ENCODE measurements at places on chromosomes 12 and 14.

DNA sequence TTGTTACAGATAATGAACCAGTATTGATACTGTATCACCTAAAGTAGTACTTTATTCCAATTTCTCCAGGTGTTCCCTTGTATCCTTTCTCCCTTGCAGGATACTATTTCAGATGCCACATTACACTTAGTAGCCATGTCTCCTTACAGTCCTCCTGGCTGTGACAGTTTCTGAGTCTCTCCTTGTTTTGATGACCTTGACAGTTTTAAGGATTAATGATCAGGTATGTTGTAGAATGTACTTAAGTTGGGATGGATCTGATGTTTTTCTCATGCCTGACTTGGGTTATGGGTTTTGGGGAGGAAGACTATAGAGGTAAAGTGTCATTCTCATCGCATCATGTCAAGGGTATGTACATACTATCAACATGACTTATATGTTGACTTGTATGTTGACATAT lies 193.6 kb downstream of the ADGRD1 start:
- no peak for DNase-seq

- no peak for DNase-seq
Measured at GRCh38 chr14:69262516-69262915, 2.6 kb downstream of the GALNT16 start.

- DNase-seq = no peak
Measured at GRCh38 chr14:101558739-101559240, 2.5 kb upstream of the DIO3 start.

- no peak for DNase-seq
Measured at GRCh38 chr14:103548463-103549351, 13.8 kb downstream of the BAG5 start.

GRCh38 chr14:102164241-102164641 lies 24.5 kb downstream of the WDR20 start:
- DNase-seq = no peak

All from 8988T (cell line).